ENCODE measurements at places on chromosomes 2 and 18.

- DNase-seq: no peak
These were observed 73.5 kb upstream of the NEDD4L start for GRCh38 chr18:57970356-57971095.

DNA sequence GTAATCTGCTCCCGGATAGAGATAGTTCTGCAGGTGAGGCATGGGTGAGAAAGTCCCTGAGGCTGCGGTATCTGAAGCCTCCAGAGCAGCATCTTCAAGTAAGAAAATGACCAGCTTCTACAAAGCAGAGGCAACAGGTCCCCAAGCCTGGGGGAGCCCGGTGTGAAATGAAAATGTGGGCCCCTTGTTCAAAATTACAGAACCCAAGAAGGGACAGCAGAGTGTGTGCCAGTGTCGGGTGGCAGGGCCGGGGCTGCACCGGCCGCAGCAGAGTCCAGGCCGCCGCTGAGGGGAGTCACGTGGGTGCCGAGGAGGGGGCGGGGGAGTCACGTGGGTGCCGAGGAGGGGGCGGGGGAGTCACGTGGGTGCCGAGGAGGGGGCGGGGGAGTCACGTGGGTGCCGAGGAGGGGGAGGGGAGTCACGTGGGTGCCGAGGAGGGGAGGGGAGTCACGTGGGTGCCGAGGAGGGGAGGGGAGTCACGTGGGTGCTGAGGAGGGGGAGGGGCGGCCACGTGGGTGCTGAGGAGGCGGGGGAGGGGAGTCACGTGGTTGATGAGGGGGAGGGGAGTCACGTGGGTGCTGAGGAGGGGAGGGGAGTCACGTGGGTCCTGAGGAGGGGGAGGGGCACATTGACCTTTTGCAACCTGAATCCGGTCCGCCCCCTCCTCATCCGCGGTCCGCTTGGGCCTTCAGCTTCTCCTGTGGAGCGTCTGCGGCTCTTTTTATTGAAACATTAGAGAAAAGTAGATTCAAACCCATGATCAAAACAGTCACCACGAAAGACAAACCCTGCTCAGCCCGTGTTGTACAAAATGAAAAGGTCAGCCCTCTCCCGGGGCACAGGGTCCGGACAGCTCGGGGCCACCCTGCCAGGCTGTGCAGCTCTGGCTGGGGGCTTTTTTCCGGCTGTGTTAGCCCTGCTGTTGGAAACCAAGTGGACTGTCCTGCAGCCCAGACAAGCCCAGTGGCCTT, 10.4 kb downstream of the COLEC11 start:
- DNase-seq: peak; percentile 55

GRCh38 chr18:36895606-36896005, 66.7 kb downstream of the KIAA1328 start:
- no peak for DNase-seq

DNA sequence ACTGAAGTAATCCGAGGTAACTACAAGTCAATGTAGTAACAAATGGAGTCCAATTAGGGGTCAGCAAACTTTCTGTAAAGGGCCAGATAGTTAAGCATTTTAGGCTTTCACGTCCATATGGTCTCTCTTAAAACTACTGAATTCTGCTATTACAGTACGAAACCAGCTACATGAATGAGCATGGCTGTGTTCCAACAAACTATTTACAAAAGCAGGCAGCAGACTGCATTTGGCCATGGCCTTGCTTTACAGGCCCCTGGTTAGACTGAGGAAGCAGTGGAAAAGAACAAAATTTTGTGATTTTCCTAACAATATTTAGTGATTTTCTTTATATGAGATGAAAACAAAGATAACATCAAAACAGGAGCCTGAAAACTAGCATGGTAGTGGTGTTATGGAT, 64.0 kb downstream of the RTN4 start:
- DNase-seq: no peak

- no peak for DNase-seq
These were observed 146.5 kb downstream of the NCKAP5 start for GRCh38 chr2:133421516-133422324.

GRCh38 chr2:171966235-171966634, 33.5 kb upstream of the METAP1D start:
- no peak for DNase-seq

- peak; percentile 47 for DNase-seq
These were observed 47.6 kb upstream of the FAM124B start for GRCh38 chr2:224449212-224450147.

GRCh38 chr2:166084301-166084700, 43.5 kb downstream of the SCN1A start:
- no peak for DNase-seq

- DNase-seq: no peak
These were observed 53.3 kb downstream of the MEMO1 start for GRCh38 chr2:31957354-31958139.

- DNase-seq: no peak
These were observed 590 bp downstream of the IFIH1 start for GRCh38 chr2:162317861-162318327.

GRCh38 chr18:49170925-49171505, 220.2 kb upstream of the SMAD7 start:
- no peak for DNase-seq

DNA sequence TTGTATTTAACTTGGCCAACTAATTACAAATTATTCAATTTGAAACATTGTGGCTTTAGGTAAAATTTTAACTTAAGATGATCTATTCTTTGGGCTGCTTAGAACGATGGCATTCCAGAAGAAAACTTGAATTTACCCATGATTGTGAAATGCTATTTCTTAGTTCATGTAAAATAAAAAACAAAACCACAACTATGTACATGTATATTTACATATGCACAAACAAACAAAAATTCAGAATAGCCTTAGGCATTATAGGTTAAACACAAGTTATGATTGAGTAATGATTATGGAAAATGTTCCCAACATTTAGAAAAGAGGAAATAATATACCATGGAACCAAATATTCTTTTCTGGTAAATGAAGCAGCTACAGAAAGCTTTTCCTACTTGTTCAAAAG, 3.5 kb upstream of the SMCHD1 start:
- DNase-seq: no peak

- no peak for DNase-seq
These were observed 105.7 kb upstream of the TEX51 start for GRCh38 chr2:126792993-126793392.

- peak; percentile 23 for DNase-seq
These were observed 22.5 kb upstream of the RMND5A start for GRCh38 chr2:86697551-86698104.

GRCh38 chr18:54975598-54975997, 16.3 kb upstream of the CCDC68 start:
- DNase-seq: no peak

DNA sequence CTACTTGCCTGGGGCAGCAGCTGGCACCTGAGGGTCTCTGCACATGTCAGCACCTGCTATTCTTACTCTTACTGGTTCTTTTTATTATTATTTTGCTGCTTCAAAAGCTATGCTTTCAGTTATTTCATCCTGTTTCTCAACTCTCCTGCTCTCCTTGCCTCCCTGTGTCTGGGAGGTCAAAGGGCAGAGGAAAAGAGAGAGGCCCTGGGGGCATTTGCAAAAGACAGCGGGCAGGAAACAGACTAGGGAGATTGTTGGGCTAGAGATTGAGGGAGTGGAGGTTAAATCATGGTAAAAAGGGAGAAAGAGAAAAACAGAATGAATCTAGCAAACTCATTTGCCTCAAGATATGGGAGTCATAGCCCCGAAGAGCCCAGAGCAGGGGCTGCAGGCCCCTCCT, 21.1 kb upstream of the RPL31 start:
- DNase-seq: no peak

GRCh38 chr2:53827398-53828175, 32.2 kb downstream of the GPR75 start:
- DNase-seq: no peak

DNA sequence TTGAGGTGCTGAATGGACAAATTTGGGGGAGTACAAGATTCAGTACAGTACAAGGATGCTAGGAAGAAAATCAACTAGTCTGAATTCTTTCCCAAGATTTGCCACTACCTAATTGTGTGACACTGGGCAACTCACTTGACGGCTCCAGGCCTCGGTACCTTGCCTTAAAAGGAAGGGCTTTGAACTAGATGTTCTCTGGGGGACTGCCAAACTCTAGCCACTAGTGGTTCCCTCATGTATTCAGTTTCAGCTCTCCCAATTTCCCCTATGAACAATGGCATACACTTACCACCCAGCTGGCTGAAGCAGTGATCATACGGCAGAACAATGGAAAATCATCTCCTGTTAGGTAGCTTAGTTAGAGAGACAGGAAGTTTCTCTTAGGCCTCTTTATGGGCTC, 73.4 kb downstream of the VWC2L start:
- DNase-seq: no peak

- peak; percentile 54 for DNase-seq
These were observed 50.5 kb downstream of the USP37 start for GRCh38 chr2:218517434-218518206.
